ENCODE measurements at places on chromosomes 3 and 15.

DNA sequence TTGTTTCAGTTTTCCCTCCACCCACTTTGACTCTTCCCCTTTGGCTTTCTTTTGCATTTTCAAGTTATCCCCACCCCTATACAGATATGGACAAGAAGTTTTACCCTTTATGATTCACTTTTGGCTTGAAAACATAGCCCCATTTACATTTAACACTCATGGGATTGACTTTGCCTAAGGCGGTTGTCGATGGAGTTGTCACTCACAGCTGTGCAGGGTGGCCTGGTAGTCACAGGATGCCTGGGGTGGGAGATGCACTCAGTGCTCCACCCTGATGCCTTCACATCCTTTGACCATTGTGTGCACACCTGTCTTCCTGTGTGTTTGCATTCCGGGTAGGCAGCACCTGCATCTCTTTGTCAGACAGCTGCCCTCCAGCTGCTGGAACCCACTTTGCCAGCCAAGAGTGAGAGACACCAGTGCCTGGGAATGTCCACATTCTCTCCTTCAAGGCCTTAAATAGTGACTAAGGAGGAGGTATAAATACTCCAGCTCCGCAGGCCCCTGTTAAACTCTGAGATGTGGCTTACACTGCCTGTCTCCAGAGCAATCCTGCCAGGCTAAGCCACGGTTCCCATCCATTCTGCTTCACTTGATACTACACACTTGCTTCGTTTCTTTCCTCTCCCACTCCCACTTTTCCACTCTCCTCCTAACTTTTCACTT lies 191.5 kb upstream of the SLC24A5 start:
- DNase-seq, result no peak

DNA sequence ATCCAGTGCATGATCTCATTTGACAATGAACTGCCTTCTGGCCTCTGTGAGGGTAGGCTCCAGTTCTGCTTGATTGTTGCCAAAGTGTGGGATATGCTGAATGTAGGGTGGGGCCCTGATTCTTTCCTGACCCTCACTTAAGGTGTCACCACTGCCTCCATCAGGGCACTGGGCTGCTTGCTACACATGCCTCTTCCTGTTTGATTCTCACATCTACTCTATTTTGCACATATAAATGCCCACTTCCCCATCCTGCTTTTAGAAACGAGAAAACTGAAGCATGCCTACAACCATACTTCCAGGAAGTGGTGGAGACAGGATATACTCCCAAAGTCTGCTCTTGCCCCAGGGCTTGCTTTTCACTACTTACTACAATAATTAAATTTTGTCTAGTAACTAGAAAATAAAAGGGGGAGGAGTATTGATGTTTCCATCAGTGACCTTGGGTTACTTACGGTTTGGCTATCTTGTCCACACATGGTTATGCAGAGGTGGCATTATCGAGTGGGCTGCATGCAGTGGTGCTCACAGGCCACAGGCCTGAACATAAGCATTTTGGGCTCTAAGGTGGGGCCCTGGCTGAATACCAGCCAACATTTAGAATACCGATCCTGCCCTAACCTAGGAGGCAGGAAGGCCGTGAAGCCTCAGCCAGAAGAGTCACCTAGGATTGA lies 6.7 kb downstream of the ZDHHC3 start:
- DNase-seq, result peak; percentile 13

DNA sequence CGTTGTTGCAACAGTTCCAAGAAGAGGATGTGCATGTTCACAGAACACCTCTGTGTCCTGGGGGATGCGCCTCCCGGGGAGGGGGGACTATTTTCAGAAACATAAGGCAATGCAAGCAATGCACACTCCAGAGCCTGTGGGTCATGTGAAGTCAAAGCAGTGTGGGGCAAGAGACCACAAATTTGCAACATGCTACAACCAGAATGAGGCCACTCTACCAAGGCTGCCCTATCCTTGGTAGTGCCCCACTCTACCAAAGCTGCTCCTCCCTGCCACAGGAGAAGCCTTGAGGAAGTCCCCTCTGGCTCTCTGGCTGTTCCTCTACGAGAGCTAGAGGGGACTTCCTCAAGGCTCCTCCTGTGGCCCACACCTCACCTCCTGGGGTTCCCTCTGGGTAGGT lies 8.4 kb upstream of the NR2C2 start:
- DNase-seq, result no peak

- DNase-seq, result no peak
Observed at GRCh38 chr3:138220788-138221187, 33.7 kb downstream of the ARMC8 start.

- no peak for DNase-seq
Observed at GRCh38 chr15:98738689-98739401, 90.5 kb downstream of the IGF1R start.

GRCh38 chr3:40597441-40597840 lies 72.7 kb downstream of the ZNF621 start:
- no peak for DNase-seq

GRCh38 chr15:101505610-101506337 lies 16.3 kb upstream of the PCSK6 start:
- no peak for DNase-seq

GRCh38 chr3:131728898-131729642 lies 226.3 kb upstream of the MRPL3 start:
- DNase-seq, result no peak

GRCh38 chr3:181610083-181610972 lies 101.4 kb upstream of the SOX2 start:
- DNase-seq, result no peak

GRCh38 chr3:158522221-158523136 lies 48.5 kb upstream of the MLF1 start:
- no peak for DNase-seq

DNA sequence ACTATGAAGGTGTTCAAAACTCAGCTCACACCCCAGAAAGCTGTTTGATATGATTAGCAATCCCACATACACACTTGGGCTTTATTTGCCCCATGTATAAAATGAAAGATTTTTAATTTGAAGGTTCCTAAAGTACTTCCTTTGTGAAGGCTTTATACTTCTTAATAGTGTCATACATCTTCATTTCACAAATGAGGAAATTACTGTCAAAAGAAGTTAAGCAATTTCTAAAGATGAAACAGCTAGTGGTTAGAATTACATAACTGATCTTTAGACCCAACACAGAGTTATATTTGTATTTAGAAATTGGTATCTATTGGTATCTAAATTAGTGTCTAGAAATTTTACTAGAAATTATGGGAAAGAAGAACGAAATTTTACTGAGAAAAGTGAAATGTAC lies 7.1 kb downstream of the CD200R1 start:
- DNase-seq, result peak; percentile 75

GRCh38 chr3:191412759-191413158 lies 48.2 kb upstream of the PYDC2 start:
- no peak for DNase-seq

- no peak for DNase-seq
Observed at GRCh38 chr3:45062697-45063070, 36.6 kb downstream of the CLEC3B start.

GRCh38 chr15:75090388-75090734 lies 67.0 kb downstream of the PPCDC start:
- DNase-seq, result peak; percentile 91

DNA sequence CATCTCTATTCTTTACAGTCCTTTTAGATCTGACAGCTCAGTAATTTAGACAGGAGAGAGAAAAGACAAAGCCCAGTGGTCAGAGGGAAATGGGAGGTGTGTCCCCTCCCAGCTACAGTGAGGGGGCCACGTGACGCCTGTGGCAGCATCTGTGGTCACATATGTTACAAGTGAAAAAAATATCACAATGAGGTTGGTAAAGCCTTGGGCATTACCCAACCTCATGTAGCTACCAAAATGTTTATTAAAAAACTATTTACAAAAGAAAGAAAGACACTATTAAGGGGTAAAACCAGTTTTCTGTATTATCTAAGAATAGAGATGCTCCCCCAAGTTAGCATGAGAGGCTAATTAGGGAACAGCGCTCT lies 42.9 kb upstream of the PLCL2 start:
- peak; percentile 58 for DNase-seq

DNA sequence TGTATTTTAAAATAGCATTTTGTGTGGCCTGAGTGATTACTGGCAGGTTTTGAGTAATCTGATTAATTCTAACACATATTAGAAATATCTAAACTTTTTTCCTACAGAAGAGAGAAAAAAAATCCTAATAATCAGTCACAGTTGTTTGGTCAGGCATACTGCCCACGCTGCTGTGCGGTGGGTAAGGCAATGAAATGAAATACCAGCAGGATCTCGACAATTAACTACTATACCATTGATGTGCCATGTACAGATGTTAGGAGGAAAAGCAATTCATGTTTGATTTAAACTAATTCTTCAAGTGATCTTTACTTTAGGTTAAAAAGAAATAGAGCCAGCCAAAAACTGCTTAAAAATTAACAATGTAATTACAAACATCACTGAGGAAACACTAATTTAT lies 5.2 kb downstream of the GRAMD2A start:
- no peak for DNase-seq

GRCh38 chr15:61393949-61394348 lies 164.8 kb upstream of the RORA start:
- DNase-seq, result no peak

- no peak for DNase-seq
Observed at GRCh38 chr15:48381861-48382260, 50.6 kb downstream of the DUT start.

GRCh38 chr15:101498717-101499480 lies 9.4 kb upstream of the PCSK6 start:
- DNase-seq, result no peak

GRCh38 chr3:188282871-188283270 lies 128.9 kb downstream of the LPP start:
- no peak for DNase-seq

DNA sequence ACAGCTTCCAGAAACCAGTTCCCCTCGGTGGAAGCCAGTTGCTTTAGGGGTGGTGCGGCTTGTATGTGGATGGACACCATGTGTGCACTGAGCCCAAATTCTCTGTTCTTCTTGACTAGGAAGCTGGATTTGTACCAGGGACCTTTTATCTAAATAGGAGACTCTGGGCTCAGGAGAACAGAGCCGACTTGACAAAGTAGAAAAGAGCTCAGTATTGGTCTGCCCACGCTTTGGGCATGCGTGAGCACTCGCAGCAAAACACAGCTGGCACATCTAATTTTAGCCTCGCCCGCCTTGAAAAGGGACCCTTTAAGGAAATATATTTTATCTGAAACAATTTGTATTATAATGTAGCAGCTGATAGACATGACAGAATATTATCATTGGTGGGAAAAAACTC lies 1.1 kb upstream of the RBMS3 start:
- no peak for DNase-seq

DNA sequence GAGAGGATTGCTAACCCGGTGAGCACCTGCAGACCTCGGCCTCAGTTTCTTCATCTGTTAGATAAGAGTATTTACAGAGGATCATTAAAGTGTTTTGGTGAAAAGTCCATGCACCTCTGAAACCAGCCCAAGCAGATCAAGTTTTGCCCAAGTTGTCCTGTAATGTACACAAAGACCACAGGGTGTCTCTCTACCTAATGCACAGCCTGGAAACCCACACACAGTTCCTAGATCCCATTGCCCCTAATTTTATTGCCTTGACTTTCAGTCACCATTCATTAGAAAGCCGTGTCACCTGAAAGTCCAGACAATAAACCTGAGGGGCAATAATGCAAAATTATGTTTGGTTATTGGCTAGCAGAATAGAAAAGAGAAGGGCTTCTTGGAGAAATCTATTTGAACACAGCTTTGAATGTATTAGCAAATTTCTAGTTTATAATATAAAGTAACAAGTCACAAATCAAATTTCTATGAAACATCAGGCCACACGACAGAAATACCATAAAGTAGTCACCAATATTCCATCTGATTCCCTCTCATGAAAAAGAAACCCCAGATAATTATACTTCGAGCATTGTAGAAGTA lies 161.3 kb upstream of the SLC2A2 start:
- DNase-seq, result peak; percentile 30

DNA sequence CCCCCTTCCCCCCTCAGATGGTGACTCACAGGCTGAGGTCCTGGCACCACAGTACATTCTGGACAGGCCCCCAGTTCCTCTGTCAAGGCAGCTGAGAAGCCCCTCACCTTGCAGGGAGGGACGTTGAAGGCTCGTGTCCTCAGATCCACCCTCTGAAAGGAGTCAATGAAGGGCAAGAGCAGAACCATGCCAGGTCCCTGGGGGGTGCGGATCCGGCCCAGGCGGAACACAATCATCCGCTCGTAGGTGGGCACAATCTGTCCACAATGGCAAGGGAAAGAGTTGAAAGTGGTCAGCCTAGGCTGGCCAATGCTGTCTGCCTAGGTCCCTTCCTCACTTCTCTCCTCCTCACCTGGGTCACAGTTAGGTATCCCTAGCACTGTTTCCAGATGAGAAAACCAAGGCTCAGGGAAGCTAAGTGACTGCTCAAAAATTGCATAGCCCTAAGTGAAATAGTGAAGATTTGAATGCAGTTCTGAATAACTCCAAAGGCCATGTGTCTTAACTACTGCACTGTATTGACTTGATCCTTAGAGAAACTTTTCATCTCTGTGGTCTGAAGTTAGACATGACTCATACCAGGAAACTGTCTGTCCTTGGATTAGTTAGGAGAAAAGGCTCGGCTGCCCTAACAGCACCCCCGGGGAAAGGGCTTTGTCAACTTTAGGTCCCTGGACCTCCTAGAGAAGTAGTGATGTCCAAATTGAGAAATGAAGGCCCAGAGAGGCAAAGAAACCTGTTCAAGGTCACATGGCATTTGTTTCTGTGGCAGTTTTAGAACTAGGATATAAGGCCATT lies 2.9 kb downstream of the STOML1 start:
- no peak for DNase-seq

GRCh38 chr3:98557324-98558010 lies 25.7 kb downstream of the GPR15 start:
- no peak for DNase-seq

DNA sequence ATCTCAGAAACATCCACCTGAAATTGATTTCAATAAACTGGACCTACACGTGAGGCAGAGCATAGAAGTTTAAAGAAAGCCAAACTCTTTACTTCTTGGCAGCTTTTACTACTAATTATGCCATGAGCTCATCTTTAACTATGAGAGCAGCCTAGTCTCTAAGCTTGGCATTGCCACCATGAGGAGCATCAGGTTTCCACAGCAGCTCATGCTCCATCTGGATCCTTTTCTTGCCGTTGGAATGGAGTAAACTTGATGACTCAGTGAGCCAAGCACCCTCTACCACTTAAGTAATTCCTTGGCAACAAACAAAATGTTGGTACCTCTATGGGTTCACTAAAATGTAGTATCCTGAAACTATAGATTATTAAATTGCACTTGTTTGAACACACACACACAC lies 583.2 kb downstream of the EPHA3 start:
- no peak for DNase-seq

DNA sequence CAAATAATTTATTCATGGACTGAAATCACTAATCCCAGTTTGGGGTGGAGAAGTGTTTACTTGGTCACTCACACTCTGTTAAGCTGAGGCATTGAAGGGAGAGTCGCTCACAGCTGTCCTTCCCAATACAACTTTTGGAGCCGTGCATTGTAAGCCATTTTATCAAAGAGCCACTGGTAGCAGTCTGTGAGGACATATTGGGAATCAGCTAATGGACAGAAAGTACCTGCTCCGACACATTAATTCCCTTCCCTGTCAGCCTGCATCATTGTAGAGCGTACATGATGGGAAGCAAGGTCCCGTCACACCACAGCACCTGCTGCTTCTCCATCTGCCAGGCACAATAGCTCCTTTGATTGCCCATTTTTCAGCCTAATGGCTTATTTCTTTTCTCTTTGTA lies 643.2 kb downstream of the SQOR start:
- no peak for DNase-seq

GRCh38 chr3:15405448-15406050 lies 21.8 kb downstream of the METTL6 start:
- DNase-seq, result peak; percentile 60

Measured in suppressor macrophage treated with lipopolysaccharide for 4 hours (primary cell).